ENCODE measurements at places on chromosomes 13 and 19.

GRCh38 chr19:46391296-46392251 lies 21.8 kb downstream of the CCDC8 start:
- DNase-seq = no peak

DNA sequence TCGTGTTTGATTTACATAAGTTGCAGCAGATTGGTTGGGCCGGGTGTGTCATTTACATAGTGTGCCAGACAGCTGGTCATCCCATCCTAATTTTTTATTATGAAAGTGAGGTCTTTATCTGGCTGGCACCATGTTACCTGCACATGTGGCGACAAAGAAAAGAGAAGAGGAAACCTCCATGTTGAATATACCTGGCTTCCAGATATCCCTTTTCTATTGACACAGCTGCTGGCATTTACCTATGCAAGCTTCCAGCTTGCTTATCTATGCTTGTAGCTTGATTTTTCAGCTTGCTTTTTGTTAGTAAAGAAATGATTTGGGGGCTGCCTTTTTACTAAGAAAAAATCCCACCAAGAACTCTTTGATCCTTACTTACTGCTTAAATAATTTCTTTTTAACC lies 681.3 kb upstream of the SLITRK1 start:
- DNase-seq = no peak

- no peak for DNase-seq
These were observed 77.5 kb upstream of the MIR17HG start for GRCh38 chr13:91270031-91270430.

DNA sequence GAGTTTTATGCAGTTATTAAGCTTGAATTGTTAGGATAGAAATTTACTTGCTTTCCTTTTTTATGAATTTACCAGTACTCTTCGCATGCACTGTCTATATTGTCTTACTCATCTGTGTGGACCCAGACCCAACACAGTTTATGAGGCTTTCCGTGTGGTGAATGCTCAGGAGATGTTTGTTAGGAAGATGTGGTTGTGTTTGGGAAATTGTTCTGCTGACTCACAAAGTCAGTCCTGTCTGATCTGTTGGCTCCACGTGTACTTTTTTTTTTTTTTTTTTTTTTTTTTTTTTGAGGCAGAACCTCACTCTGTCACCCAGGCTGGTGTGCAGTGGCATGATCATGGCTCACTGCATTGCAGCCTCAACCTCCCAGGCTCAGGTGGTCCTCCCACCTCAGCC lies 532.5 kb downstream of the LMO7 start:
- DNase-seq = no peak

- DNase-seq = no peak
These were observed 6.2 kb downstream of the KLF5 start for GRCh38 chr13:73065036-73065435.

- DNase-seq = no peak
These were observed 2.5 kb upstream of the FBXL3 start for GRCh38 chr13:77029436-77029835.

- DNase-seq = no peak
These were observed 1.9 kb downstream of the PTPRS start for GRCh38 chr19:5338656-5339197.

DNA sequence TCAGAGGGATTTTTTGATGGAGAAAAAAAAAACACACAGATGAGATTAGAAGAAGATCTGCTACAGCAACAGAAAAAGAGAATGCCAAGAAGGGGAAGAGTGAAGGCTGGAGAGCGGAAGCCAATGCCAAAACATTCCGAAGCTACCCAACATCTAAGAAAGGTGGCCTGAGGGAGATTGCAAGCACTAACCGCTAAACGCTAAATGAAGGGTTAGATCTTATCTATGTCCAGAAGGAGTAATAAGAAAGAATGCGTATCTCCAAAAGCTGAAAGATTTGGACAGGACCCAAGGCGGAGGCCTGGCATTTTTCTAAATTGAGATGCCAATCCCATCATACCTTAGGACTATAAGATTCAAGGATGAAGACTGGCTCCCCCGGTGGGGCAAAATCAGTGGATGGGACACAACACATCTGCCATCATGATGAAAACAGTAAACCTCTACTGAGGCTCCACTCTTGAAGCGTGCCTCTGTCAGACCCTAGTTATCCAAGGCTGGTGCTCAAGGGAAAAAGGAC lies 15.6 kb upstream of the HMGB1 start:
- DNase-seq = no peak

DNA sequence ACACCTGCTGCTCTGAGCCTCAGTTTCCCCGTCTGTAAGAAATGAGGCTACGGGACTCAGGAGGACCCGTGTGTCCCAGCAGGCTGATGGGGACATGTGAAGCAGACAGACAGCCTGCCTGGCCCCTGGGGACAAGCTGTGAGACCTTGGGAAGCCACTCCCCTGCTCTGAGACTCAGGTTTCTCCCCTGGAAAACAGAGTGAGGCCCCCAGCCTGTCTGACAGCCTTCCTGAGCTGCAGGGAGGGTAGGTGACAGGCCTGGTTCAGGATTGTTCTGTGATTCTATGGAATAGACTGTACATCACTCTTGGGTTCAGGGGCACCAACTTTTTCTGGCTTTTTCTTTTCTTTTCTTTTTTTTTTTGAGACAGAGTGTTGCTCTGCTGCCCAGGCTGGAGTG lies 2.9 kb upstream of the NTF4 start:
- DNase-seq = no peak

GRCh38 chr13:27463500-27463899 lies 13.1 kb upstream of the MTIF3 start:
- no peak for DNase-seq

DNA sequence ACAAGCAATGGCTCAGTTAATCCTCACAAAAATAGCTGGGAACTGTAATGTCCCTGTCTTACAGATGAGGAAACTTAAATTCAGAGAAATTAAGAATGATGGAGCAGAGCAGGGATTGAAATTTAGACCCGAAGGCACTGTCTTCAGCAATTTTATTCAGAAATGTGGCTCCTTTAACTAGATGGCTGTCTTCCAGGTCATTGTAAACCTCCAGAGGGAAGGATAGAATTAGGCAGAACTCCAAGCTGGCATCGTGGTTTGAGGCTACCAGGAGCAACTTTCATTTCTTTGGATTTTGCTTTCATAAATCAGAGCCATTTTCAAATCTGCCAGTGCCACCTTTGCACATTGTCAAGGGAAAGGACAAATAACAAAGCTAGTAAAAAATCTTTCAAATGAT lies 339.0 kb downstream of the DCT start:
- DNase-seq = no peak

DNA sequence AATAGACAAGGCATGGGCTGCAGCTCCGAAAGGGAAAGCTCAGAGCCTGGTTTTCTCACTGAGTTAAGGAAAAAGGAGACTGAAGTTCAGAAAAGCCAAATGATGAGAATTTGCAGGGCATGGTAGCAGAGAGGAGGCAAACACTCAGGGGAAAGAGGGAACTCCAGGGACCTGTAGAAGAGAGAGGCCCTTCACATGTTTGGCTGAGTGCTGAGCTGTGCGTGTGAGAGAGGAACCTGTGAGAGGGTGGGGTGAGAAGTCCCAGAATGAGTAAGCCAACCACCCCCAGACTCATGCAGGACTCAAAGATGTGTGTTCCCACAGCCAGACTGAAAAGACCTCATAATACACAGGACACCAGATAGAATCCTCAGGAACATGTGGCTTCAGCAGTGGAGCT lies 2.8 kb upstream of the CRYL1 start:
- no peak for DNase-seq

DNA sequence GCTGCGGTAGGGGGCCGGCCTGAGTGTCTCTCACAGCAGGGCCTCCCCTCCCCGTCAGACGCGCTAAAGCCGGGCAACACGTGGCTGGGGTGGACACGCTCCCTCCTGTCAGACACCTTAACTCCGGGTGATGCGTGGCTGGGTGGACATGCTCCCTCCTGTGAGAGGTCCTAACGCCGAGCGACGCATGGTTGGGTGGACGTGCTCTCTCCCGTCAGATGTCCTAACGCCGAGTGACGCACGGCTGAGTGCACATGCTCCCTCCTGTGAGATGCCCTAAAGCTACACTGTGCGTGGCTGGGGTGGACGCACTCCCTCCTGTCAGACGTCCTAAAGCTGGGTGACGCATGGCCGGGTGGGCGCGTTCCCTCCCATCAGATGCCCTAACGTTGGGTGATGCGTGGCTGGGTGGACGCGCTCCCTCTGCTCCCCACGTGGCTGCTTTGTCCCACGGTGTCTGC lies 126.1 kb upstream of the MCF2L start:
- no peak for DNase-seq

- DNase-seq = no peak
These were observed 176.9 kb downstream of the DNAJC15 start for GRCh38 chr13:43200307-43200706.

DNA sequence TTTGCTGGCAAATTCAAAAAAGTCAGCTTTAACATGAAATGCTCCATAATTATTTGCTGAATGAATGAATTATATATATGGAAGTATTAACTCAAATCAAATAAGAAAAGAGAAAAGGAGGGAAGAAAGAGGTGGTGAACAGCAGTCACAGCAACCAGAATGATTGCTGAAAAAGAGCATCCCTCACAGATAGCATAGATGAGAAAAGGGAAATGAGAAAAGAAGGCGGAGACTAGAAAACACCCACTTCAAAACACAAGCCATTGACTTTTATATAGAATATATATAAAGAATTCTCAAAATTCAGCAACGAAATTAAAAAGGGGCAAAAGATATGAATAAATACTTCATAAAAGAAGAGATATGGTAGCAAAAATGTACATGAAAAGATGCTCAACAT lies 75.2 kb downstream of the CAB39L start:
- no peak for DNase-seq
